ENCODE measurements at places on chromosomes 1 and 21. TPM values are rescaled to one million over a fixed set of nuclear protein-coding genes. Genes with fewer than 3 reads are reported as not detected.

The TMEM269 gene
- total RNA-seq: 0.16 TPM

GRCh38 chr1:203453616-203454015 is 22.0 kb upstream of the PRELP start:
- H3K27ac ChIP-seq: no peak overlapping the region
- H3K4me1 ChIP-seq: no peaks in the 10 kb centered on the region
- no peaks in the 10 kb centered on the region for H3K36me3 ChIP-seq

GRCh38 chr21:26374817-26375216 is 198.3 kb downstream of the CYYR1 start:
- H3K4me3 ChIP-seq: no peak overlapping the region
- H3K4me1 ChIP-seq: no peaks in the 10 kb centered on the region
- no peak overlapping the region for H3K27ac ChIP-seq
- no peaks in the 10 kb centered on the region for H3K27me3 ChIP-seq
- DNase-seq: no peak

DNA sequence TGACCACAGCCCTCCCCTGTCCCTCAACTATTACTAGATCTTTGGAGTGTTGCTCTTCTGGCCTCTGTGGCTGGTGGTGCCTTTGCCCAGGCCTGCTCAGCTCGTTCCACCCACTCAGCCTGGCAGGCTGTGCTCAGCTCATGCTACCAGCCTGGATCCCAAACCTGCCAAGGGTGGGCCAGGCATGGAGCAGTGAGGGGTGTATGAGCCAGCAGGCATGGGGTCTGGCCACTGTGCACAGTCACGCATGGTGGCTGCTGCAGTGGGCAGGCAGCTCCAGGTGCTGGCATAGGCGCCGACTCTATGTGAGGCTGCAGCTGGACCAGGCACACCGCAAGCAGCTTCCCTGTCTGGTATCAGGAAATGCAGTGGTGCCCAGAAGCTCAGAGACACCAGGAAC is 449.9 kb downstream of the MATN1 start:
- H3K4me3 ChIP-seq: no peak overlapping the region
- no peak for DNase-seq
- no peaks in the 10 kb centered on the region for H3K4me1 ChIP-seq
- H3K27me3 ChIP-seq: no peaks in the 10 kb centered on the region
- no peaks in the 10 kb centered on the region for H3K36me3 ChIP-seq

DNA sequence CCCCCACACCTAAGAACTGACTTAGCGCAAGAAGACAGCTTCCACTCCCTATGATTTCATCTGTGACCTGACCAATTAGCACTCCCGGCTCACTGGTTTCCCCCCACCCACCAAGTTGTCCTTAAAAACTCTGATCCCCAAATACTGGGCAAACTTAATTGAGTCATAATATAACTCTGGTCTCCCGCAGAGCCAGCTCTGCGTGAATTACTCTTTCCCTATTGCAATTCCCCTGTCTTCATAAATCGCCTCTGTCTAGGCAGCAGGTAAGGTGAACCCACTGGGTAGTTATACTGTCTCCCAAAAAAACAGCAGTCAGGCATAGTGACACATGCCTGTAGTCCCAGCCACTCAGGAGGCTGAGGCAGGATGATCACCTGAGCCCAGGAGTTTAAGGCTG is 36.9 kb downstream of the ZBTB8OS start:
- H3K27me3 ChIP-seq: no peaks in the 10 kb centered on the region
- H3K4me3 ChIP-seq: no peak overlapping the region
- DNase-seq: no peak
- no peak overlapping the region for H3K27ac ChIP-seq
- no peaks in the 10 kb centered on the region for H3K4me1 ChIP-seq
- no peaks in the 10 kb centered on the region for H3K36me3 ChIP-seq

The CHI3L2 gene
- total RNA-seq: 1.9 TPM

DNA sequence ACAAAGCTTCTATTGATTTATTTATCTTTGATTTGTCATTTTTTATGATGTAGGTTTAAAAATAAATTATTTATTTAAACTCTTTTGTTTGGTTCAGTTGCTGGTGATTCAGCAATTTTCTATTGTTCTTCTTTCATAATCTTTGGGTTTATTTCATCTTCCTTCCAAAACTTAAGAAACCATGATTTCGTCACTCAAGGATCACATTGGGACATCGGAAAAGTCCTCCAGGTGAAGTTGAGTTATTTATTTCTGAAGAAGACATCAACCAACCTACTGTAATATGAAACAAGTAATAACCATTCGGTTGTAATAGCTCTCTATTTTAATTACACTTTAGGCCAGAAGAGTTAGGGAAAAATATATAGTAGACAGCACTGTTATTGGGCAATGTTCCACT is 23.0 kb upstream of the WLS start:
- H3K27me3 ChIP-seq: no peaks in the 10 kb centered on the region
- H3K27ac ChIP-seq: no peak overlapping the region
- no peaks in the 10 kb centered on the region for H3K4me1 ChIP-seq
- no peak overlapping the region for H3K4me3 ChIP-seq

The PDC gene
- not detected for total RNA-seq

- no peak overlapping the region for H3K4me3 ChIP-seq
- H3K4me1 ChIP-seq: no peaks in the 10 kb centered on the region
- no peaks in the 10 kb centered on the region for H3K27me3 ChIP-seq
- DNase-seq: no peak
These were observed 18.9 kb downstream of the NPR1 start for GRCh38 chr1:153697191-153698019.

DNA sequence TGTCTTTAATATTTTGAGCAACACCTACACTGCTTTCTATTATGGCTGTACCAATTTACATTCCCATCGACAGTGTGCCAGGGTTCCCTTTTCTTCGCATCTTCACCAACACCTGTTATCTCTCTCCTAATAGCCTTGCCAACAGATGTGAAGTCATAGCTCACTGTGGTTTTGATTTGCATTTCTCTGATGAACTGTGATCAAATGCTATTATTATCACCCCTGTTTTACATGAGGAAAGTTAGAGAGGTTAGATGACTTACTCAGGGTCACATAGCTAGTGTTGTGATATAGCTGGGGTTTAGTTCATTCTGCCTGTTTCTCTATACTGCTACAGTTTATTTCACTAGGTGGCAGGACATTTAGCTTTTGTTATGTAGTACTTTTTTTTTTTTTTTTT is 204.1 kb downstream of the FMN2 start:
- H3K27ac ChIP-seq: no peak overlapping the region
- H3K4me3 ChIP-seq: no peak overlapping the region
- H3K36me3 ChIP-seq: no peaks in the 10 kb centered on the region
- no peak for DNase-seq
- no peaks in the 10 kb centered on the region for H3K4me1 ChIP-seq
- no peaks in the 10 kb centered on the region for H3K27me3 ChIP-seq

The SYPL2 gene
- 0.07 TPM for total RNA-seq

DNA sequence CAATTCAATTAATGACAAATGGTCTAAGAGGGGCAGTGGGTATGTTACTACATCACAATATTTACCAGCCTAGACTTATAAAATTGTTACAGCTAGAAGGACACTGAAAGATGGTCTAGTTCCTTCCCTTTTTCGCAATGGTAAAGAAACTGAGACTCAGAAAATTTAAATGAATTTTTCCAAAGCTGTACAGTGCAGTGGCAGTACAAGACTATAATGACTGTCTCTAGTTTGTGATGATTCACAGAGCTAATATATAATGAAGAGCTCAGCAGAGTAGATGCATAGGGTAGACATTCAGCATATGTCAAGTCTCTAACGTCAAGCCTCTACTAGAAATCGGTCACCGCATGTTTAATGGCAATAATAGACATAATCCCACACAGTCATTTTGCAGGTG is 4.6 kb downstream of the PLPP3 start:
- no peak overlapping the region for H3K4me3 ChIP-seq
- no peaks in the 10 kb centered on the region for H3K36me3 ChIP-seq
- no peaks in the 10 kb centered on the region for H3K4me1 ChIP-seq
- no peak overlapping the region for H3K27ac ChIP-seq
- no peak for DNase-seq

GRCh38 chr1:167720965-167721616 is 691 bp upstream of the MPZL1 start:
- H3K36me3 ChIP-seq: no peaks in the 10 kb centered on the region
- peak overlapping the region; percentile 59 for H3K27ac ChIP-seq
- peak overlapping the region; percentile 72 for H3K4me3 ChIP-seq
- no peaks in the 10 kb centered on the region for H3K27me3 ChIP-seq
- H3K4me1 ChIP-seq: peaks cover 32% of the 10 kb centered on the region

GRCh38 chr1:185343306-185343705 is 26.3 kb upstream of the IVNS1ABP start:
- no peaks in the 10 kb centered on the region for H3K27me3 ChIP-seq
- H3K36me3 ChIP-seq: no peaks in the 10 kb centered on the region
- DNase-seq: no peak
- H3K4me3 ChIP-seq: no peak overlapping the region

Data from CD8-positive, alpha-beta memory T cell (primary cell).